ENCODE measurements at places on chromosomes 1 and 21. TPM values are rescaled to one million over a fixed set of nuclear protein-coding genes. Genes with fewer than 3 reads are reported as not detected.

OR2L8 gene
- total RNA-seq, result not detected

SF3B4 gene
- 12.3 TPM for total RNA-seq

DNA sequence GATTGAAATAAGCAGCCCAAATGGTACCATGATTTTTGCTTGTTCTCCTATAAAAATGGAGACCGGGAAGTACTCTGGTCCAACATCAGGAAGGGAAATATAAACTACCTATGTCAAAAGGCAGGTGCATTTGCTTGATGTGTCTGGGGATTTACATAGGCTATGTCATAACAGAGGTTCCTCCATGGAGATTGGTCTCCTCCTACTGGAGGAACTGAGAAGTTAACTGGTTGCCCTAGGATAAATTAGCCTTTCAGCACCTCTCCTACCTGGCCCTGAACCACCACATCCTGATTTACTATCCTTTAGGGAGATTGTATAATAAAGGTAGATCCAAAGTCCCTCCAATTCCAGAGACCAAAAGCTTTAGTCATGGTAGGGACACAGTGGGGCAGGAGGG is 1109.3 kb upstream of the B3GALT2 start:
- no peaks in the 10 kb centered on the region for H3K36me3 ChIP-seq
- H3K27ac ChIP-seq, result no peak overlapping the region
- H3K4me3 ChIP-seq, result no peak overlapping the region
- no peaks in the 10 kb centered on the region for H3K27me3 ChIP-seq

GRCh38 chr1:6922096-6922931 is 137.1 kb downstream of the CAMTA1 start:
- no peaks in the 10 kb centered on the region for H3K36me3 ChIP-seq
- DNase-seq, result peak; percentile 76
- no peak overlapping the region for H3K27ac ChIP-seq

- H3K4me3 ChIP-seq, result no peak overlapping the region
- DNase-seq, result no peak
- no peaks in the 10 kb centered on the region for H3K4me1 ChIP-seq
- no peaks in the 10 kb centered on the region for H3K27me3 ChIP-seq
- no peaks in the 10 kb centered on the region for H3K36me3 ChIP-seq
Measured at GRCh38 chr1:237857455-237857854, 33.3 kb downstream of the ZP4 start.
